Right ventricle myocardium superior (tissue), 1 donor: ENCODE measurements at places on chromosomes 16 and 17. TPM values are rescaled to one million over a fixed set of nuclear protein-coding genes. Genes with fewer than 3 reads are reported as not detected.

DNA sequence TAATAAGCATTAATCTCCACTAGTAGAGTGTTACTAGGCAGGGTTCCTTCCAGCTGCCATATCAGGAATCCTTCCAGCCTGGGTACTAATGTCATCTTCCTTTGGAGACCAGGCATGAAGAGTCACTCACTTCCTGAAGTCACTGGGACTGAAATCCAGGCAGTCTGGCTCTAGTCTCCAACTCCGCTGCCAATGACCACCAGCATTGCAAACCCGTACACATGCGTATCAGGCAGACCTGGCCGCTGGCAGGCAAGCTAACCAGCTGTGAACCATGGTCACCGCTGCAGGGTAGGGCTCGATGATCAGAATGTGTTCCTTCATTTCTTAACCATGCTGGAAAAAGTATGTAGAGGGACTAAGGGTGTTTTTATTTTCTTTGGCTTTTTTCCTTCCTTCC, 255.5 kb downstream of the CDH13 start:
- DNase-seq = peak; percentile 49

- DNase-seq = no peak
Measured at GRCh38 chr17:83090444-83091256, 11.2 kb downstream of the METRNL start.

DNA sequence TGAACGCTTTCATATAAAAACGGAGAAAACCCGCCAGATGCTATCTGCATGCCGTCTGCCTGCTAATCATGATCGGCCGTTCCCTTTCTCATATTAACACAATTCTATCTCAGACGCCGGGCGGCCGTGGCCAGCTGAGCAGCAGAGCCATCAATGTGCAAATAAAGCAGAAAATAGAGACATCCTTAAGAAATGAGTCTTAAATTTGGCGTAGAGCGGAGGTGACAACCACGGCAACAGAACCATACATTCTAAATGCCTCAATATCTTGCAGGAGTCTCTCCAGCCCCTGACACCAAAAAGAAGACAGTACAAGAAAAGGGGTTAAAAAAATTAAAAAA, 2.7 kb upstream of the IRX5 start:
- DNase-seq = peak; percentile 42

DNA sequence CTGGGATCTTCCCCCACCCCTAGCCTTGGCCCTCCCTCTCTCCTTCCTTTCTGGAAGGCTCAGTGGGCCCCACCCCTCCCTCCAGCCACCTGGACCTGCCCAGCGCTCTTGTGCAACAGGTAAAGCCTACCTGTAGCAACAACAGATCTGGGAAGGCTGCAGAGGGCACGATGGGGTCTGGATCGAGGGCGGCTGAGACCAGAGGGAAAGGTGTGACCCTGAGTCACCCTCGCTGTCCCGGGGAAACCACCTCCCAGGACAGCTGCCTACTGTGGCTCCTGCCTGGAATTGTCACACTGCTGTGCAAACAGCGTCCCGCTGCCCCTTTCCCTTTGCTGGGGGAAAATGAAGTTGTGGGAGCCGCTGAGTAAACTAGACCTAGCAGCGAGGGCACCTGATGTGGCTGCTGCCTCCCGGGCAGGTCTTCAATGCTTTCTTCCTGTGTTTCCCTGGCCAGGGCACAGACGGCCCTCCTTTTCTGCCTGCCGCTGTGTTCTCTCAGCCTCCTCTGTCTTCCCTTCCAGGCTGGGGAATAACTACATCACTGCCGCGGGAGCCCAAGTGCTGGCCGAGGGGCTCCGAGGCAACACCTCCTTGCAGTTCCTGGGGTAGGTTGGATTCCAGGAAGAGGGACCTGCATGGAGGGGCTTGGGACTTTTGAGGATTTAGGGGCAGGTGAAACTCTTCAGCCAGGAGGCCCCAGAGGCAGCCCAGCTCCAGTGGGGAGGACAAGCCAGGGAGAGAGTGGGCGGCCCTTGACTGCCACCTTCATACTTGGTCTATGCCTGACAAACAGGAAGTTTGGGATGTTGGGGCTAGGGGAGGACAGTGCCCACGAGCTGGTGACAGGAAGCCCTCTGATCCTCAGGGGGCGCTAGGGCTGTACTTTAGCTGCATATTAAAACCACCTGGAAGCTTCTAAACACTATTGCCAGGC, 22.2 kb upstream of the CYLD start:
- DNase-seq = no peak

- no peak for DNase-seq
Measured at GRCh38 chr17:27341041-27341471, 47.1 kb downstream of the WSB1 start.

GRCh38 chr17:29084541-29085146, 41.7 kb downstream of the PIPOX start:
- no peak for DNase-seq

- DNase-seq = peak; percentile 65
Measured at GRCh38 chr16:4293822-4294457, 21.1 kb upstream of the TFAP4 start.

GRCh38 chr17:57874434-57875289, 24.8 kb upstream of the MRPS23 start:
- peak; percentile 88 for DNase-seq

DNA sequence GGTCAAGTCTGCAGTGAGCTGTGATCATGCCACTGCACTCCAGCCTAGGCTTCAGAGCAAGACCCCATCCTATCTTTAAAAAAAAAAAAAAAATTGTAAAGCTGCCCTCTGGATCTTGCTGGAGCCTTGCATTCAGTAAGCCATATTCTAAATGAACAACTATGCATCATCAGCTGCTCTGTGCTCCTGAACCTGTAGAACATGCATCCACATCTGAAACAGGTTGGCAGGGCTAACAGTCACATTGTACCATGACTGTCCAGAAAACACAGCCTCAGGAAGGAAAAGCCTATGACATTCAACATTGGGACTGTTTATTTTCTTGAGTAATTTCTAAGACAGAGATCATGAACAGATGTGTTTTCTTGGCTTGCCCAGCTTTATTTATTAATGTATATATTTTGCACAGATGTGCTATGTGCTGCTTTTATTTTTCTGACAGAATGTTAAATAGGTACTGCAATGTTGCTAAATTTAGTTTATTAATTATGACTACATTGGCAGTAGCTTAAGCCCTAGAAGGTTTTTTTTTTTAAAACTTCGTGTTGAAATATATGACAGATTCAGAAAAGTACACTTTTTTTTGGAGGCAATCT, 19.8 kb downstream of the ACSF2 start:
- DNase-seq = no peak

The BAHCC1 gene
- 8.0 TPM for total RNA-seq

The OR2C1 gene
- not detected for total RNA-seq

The TP53TG3D gene
- 0.89 TPM for total RNA-seq

The DOC2A gene
- 0.13 TPM for total RNA-seq
